ENCODE measurements at places on chromosomes 1 and 21.

GRCh38 chr1:37858931-37859506 is 373 bp downstream of the MTF1 start:
- DNase-seq: no peak

DNA sequence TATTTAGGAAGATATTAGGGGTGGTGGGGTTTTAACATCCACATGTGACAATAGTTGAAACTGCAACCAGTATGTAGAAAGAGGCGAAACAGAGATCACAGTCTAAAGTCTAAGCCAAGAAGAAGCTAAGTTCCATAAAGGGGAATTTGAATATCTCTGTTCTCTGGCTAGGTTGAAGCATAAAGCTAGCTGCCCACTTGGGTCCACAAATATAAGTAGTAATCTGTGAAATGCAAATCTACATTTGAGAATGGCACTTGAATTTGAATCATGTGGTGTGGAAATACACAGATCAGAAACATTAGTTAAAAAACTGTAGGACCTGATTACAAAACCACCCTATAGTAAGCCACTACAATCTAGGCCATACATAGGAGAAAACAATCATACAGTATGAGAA is 602.1 kb downstream of the LMO4 start:
- no peak for DNase-seq

GRCh38 chr1:202411422-202411821 is 62.9 kb downstream of the PPP1R12B start:
- no peak for DNase-seq

DNA sequence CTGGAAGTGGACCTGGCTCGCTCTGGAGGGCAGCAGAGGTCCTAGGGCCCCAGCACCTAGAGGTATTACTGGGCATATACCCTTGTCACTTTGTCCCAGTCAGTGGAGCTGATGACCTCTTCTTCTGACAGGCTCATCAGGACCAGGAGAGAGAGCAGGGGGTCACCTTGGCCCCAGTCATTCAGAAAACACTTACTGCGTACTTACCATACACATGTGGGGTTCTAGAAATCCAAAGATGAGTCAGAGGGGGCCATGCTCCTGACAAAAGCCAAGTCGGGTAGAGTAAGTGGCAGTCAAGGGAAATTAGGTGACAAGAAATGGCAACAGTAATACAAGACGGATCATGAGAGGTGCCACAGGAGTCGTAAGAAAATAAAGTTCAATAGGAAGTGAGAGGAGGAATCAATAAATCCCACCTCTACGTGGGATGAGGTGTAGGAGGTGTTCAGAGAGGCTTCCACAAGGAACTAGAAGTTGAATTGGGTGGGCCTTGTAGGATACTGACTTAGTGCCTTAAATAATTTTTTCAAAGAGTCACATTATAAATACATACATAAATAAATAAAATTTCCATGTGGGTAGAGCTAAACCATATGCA is 6.8 kb downstream of the KCNC4 start:
- DNase-seq: no peak

- no peak for DNase-seq
Measured at GRCh38 chr21:36751383-36751782, 52.5 kb downstream of the SIM2 start.

DNA sequence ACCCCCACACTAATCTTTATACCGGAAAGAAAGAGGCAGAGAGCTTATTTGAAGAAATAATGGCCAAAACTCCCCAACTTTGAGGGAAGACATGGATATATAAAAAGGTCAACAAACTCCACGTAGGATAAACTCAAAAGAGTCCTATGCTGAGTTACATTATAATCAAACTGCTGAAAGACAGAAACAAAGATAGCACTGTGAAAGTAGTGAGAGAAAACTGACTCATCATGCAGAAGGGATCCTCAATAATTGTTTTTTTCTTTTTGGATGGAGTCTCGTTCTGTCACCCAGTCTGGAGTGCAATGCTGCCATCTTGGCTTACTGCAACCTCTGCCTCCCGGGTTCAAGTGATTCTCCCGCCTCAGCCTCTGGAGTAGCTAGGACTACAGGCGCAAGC is 48.5 kb upstream of the TTC39A start:
- no peak for DNase-seq

DNA sequence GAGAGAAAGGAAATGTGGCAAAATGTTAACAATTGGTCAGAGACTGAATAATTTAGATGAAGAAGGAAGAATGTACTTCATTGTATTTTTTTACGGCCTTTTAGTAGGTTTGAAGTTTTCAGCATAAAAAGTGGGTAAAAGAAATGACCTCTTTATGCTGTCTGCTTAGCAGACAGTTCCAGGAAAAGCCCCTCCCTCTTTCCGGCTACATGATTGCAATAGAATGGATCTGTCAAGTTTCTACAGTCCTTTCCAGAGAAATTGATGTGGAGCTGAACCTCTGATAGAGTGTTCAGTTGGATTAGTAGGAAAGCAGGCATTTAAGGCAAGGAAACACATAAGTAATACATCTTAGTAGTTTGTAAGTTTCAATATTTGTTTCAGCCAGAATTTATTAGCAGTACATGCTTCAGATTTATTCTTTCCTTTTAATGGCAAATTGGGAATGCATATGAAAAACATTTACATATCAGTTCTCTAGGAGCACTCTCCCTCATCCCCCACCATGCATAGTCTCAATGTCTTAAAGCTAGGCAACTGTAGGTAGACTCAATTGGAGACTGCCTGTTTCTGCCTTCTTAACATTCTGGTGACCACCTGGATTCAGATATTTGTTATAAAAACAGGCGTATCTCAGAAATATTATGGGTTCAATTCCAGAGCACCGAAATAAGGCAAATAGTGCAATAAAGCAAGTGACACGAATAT is 36.4 kb downstream of the HS2ST1 start:
- DNase-seq: no peak

GRCh38 chr1:8858112-8858668 is 20.3 kb downstream of the ENO1 start:
- no peak for DNase-seq

All from CD4-positive, alpha-beta T cell treated with Interleukin-4 for 4 hours (primary cell).